ENCODE measurements at places on chromosomes 16 and 17.

- DNase-seq: no peak
Measured at GRCh38 chr17:14321980-14322776, 21.3 kb downstream of the HS3ST3B1 start.

GRCh38 chr17:63946440-63947363, 14.6 kb upstream of the CD79B start:
- DNase-seq: peak; percentile 40

- DNase-seq: no peak
Measured at GRCh38 chr16:49755313-49755620, 100.6 kb downstream of the ZNF423 start.

DNA sequence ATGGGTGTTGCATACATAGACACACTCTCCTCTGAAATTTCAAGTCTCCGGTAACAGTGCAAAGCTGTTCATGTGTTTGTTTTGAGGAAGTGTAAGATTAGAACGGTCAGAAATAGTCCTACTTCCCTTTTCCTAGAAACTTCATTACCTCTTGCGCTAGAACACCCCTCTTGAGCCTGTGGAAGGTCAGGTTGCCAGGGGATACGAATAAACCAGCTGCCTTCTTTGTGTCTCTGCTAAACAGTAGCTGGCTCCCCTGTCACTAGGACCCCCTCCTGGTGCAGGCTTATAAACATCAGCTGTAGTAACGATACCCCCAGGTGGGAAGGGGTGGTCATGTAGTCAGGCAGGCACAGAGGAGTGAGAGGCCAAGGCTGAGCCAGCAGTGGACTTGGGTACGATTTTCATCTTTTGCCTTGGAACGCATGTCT, 113.4 kb upstream of the RCVRN start:
- DNase-seq: no peak

DNA sequence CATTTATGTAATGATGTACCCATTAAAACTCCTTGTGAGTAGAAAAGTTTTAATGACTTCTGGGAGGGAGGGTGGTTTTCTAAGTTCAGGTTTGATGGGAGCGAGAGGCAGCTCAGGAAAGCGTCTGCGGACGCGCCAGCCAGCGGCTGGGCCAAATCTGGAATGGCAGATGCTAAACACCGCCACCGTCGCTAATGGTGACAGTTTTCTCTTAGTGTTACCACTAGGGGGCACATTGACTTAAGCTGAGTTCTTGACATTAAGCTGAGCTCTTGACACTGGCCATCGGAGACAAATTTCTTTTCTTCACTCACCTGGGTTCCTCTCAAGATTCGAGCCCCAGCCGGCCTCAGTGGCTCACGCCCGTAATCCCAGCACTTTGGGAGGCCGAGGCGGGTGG, 6.7 kb downstream of the TRPV1 start:
- peak; percentile 6 for DNase-seq
